PC-3 (cell line): ENCODE measurements at places on chromosomes 4 and X. TPM values are rescaled to one million over a fixed set of nuclear protein-coding genes. Genes with fewer than 3 reads are reported as not detected.

Gene PF4V1
- not detected in 2 replicates for total RNA-seq

Gene GAGE12F
- not detected in 2 replicates for total RNA-seq

DNA sequence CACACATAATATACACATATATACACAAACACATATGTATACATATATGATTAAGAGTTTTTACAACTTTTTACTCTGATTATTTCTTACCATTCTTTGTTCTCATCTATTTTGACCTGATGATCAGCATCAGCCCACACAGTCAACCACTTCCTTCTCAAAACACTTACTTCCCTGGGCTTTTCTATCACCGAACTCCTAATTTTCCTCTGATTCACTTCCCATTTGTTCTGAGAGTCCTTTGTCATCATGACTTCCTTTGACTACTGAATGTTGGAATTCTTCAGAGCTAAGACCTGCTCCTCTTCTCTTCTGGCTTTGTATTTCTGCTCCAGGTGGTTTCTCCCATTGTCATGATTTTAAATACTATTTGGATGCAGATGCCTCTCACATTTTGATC is 209.5 kb upstream of the AFF2 start:
- H3K4me3 ChIP-seq = no peak overlapping the region
- no peaks in the 10 kb centered on the region for H3K27me3 ChIP-seq
- no peak for DNase-seq
- no peaks in the 10 kb centered on the region for H3K4me1 ChIP-seq

Gene ADAD1
- not detected in 2 replicates for total RNA-seq

GRCh38 chrX:104282166-104282725 is 27.5 kb upstream of the ESX1 start:
- H3K4me3 ChIP-seq = no peak overlapping the region
- DNase-seq = no peak
- no peaks in the 10 kb centered on the region for H3K27me3 ChIP-seq
- no peak overlapping the region for H3K27ac ChIP-seq
- H3K4me1 ChIP-seq = no peaks in the 10 kb centered on the region
- no peaks in the 10 kb centered on the region for H3K36me3 ChIP-seq

- H3K4me3 ChIP-seq = no peak overlapping the region
- H3K4me1 ChIP-seq = peaks cover 3% of the 10 kb centered on the region
- no peak for DNase-seq
These were observed 122.2 kb downstream of the UBE2K start for GRCh38 chr4:39820186-39820585.

DNA sequence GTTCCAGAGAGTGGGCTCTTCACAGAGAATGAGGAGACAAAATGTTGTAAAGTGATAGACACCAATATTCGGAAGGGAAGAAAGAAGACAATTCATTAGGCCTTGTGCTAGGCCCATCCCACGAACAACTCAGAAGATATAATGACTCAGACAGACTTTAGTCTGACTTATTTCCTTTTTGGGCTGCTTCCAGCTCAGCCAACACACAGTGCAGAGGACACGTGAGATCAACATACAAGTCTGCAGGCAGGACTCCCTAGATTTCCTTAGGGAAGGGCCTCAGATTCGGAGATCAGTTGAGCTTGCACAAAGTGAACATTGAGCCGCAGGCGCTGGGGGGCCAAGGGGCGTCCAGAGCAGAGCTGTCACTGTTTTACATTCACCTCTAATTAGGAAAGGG is 290.7 kb upstream of the TENM3 start:
- H3K36me3 ChIP-seq = no peaks in the 10 kb centered on the region
- H3K27me3 ChIP-seq = no peaks in the 10 kb centered on the region
- H3K4me1 ChIP-seq = no peaks in the 10 kb centered on the region
- H3K27ac ChIP-seq = no peak overlapping the region

DNA sequence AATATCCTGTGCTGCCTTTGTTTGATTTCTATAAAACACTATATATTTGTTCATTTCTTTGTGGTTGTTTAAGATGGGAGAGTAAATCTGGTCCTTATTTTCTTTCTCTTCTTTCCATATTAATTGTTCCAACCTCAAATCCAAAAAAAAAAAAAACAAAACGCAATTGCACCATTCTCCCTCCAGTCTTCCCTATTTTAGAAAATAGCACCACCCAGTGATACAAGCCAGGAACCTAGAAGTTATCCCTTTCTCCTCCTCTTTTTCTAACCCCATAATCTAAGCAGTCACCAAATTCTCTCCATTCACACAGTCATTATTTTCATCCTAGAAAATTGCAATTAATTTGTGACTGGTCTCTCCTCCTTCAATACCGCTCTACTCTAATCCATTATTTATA is 107.8 kb downstream of the GABRA3 start:
- DNase-seq = no peak
- H3K27ac ChIP-seq = no peak overlapping the region
- no peaks in the 10 kb centered on the region for H3K27me3 ChIP-seq
- no peaks in the 10 kb centered on the region for H3K36me3 ChIP-seq

DNA sequence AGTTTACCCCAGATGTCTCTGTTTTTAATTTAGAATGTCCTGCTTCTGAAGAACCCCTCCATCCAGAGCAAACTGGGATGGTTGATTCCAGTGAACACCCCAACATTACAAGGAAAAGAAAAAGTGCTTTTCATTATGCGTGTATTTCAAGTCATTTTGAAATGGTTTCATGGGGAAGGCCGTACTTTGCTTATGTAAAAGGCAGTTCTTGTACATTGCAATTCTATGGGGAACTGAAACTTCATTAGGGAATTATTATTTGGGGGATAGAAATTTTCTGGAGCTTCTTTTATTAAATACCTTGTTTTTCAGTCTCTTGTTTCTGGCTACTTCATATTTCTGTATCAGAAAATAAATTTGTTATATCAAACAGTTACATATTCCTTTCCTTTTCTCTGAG is 96.9 kb upstream of the ZNF518B start:
- DNase-seq = no peak
- H3K36me3 ChIP-seq = no peaks in the 10 kb centered on the region
- H3K27me3 ChIP-seq = no peaks in the 10 kb centered on the region; the same call in 1 of the 2 replicates
- no peak overlapping the region for H3K27ac ChIP-seq
- no peaks in the 10 kb centered on the region for H3K4me1 ChIP-seq
